ENCODE measurements at places on chromosomes 7 and 10. TPM values are rescaled to one million over a fixed set of nuclear protein-coding genes. Genes with fewer than 3 reads are reported as not detected.

LIPJ gene
- total RNA-seq, result 0.26 TPM

ANKRD61 gene
- total RNA-seq, result 0.26 TPM

RGR gene
- total RNA-seq, result not detected

PANK1 gene
- 5.9 TPM for total RNA-seq

EPHB6 gene
- total RNA-seq, result 4.3 TPM

OPTN gene
- 156 TPM for total RNA-seq

CRYGN gene
- total RNA-seq, result 0.50 TPM

GPR85 gene
- total RNA-seq, result 9.2 TPM

DNAH11 gene
- 0.33 TPM for total RNA-seq

NRP1 gene
- 373 TPM for total RNA-seq

LIPF gene
- not detected for total RNA-seq

ASIC3 gene
- 0.17 TPM for total RNA-seq

FAM107B gene
- total RNA-seq, result 18.0 TPM

PAPOLB gene
- total RNA-seq, result under 0.01 TPM

COL17A1 gene
- under 0.01 TPM for total RNA-seq

ZNF3 gene
- 30.8 TPM for total RNA-seq

C10orf105 gene
- under 0.01 TPM for total RNA-seq

SORCS3 gene
- total RNA-seq, result not detected

PDE1C gene
- 27.6 TPM for total RNA-seq

HACD1 gene
- 23.1 TPM for total RNA-seq

ARHGAP22 gene
- total RNA-seq, result 21.3 TPM

MRLN gene
- total RNA-seq, result not detected

CPA1 gene
- under 0.01 TPM for total RNA-seq

INSYN2A gene
- 0.66 TPM for total RNA-seq

DPYSL4 gene
- total RNA-seq, result 0.26 TPM

TMEM26 gene
- total RNA-seq, result 1.5 TPM

TMEM130 gene
- total RNA-seq, result 0.26 TPM

TRIM50 gene
- total RNA-seq, result not detected

PRF1 gene
- not detected for total RNA-seq

NRF1 gene
- 12.6 TPM for total RNA-seq

CHAT gene
- not detected for total RNA-seq

ADK gene
- 18.2 TPM for total RNA-seq

PTPRZ1 gene
- not detected for total RNA-seq

Measured in fibroblast of lung (primary cell).